Lower lobe of right lung (tissue), 2 donors: ENCODE measurements at places on chromosomes 16 and 17. TPM values are rescaled to one million over a fixed set of nuclear protein-coding genes. Genes with fewer than 3 reads are reported as not detected.
A peak's percentile ranks its signal among the peaks of the same experiment; 100 is the strongest.

Gene SP2
- 19.4 TPM for total RNA-seq

Gene CCL16
- 0.50 TPM for total RNA-seq

DNA sequence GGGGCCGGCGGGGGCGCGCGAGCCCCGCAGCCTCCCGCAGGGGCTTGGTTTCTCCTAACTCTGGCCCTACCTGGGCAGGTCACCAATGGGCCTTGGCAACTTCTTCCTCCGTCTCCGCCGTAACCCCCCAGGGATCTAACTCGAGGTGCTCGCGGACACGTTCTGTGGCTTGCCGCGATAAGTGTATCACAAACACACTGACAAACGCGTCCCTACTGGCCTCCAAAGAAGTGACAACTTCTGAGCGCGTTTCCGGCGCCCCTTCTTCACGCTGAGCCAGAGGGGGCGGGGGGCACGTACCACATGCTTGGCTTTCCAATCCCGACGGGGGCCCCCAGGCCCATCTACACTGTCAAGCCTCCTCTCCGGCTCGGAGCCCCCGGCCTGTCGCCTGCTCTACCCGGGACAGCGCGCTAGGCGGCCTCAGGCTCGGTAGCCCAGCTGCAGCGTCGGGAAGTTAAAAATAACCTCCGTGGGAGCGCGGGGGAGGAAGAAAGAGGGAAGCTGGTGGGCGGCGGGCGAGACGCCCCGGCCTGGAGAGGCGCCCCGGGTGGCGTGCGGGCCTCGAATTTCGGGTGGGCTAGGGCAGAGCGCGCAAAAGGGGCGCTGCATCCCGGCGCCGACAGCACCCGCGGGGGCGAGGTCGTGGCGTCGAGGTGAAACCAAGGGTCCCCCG lies 725 bp upstream of the SPHK1 start:
- DNase-seq, result peak; percentile 70

GRCh38 chr16:85859818-85860125 lies 39.2 kb upstream of the IRF8 start:
- DNase-seq, result no peak

GRCh38 chr17:77889866-77890760 lies 68.4 kb upstream of the TNRC6C start:
- DNase-seq, result peak; percentile 31

DNA sequence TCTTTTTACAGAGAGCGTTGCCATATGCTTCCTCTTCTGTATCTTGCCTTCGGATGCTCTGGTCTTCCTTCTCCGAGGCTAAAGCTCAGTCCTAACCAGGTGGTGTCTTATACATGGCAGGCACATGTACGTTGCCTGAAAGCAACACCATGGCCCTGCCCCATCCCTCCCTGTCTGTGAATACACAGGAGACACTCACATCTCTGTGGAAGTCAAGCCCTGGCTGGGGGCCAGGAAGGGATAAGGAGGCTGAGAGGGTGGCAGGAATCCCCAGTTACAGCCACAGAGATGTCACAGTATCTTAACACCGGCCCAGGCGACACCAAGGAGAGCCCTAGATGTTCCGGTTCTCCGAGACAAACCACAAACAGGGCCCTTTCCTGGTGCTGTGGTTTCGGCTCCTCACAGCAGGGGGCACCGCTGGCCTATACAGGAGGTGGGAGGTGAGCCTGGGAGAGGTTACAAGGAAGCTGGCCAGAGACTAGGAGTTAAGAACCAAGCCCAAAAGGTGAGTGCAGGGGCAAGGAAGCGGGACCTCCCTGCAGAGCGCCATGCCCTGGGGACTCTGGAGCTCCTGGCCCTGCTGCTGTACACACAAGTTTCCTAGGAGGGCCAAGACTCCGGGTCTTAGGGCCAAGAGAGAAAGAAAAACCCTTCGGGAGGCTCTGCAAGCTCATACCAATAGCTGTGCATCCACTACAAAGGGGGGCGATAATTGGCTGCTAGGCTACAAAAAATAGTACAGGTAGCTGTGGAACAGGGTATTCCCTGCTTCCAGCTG lies 41.7 kb downstream of the SRL start:
- DNase-seq, result peak; percentile 75
